ENCODE measurements at places on chromosomes 4 and X.

- no peak for DNase-seq
Measured at GRCh38 chr4:18689308-18690115, 668.0 kb upstream of the LCORL start.

GRCh38 chrX:124504111-124504983, 158.0 kb downstream of the SH2D1A start:
- DNase-seq = no peak

GRCh38 chr4:83054928-83055327, 19.9 kb downstream of the COPS4 start:
- no peak for DNase-seq

DNA sequence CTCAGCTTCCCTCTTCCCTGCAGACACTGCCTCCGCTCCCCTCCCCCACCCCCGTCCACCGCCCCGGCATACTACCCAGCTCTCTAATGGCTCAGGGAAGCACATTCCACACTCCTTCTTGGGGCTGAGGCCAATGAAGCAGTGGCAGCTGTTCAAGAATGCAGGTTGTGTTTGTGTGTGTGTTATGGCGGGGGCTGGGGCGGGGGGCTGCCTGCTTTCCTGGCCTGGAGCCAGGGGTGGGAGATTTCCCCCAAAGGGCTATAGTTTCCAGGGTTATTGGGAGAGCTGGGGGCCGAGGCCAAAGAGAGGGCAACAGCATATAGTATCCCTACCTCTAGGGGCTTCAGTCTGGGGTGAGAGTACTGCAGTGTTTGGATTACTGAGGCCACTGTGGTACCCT, 149.4 kb downstream of the EFNB1 start:
- DNase-seq = no peak

GRCh38 chr4:81397635-81398034, 74.1 kb downstream of the RASGEF1B start:
- DNase-seq = no peak

DNA sequence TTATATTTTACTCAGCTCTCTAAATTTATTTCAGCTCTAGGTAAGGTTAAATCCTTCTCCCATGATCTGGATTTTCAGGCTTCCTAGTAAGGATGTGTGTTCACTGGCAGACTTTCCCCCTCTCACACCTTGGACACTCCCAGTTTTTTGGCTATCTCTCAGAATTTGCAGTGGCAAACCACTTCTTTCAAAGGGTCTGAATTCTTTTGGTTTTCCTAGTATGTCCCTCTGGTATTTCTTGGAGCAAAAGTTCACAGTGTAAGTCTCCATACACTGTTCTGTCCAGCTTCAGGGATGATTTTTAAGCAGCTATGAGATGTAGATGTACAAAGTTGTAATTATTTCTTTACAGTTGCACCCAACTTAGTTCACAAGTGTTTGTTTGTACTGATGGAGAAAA, 653.8 kb upstream of the GALNT7 start:
- no peak for DNase-seq

GRCh38 chr4:72953571-72953970, 115.9 kb downstream of the COX18 start:
- DNase-seq = no peak

GRCh38 chr4:155881555-155881954, 15.5 kb upstream of the ASIC5 start:
- no peak for DNase-seq

GRCh38 chr4:63607169-63607872, 801.9 kb downstream of the TECRL start:
- no peak for DNase-seq

DNA sequence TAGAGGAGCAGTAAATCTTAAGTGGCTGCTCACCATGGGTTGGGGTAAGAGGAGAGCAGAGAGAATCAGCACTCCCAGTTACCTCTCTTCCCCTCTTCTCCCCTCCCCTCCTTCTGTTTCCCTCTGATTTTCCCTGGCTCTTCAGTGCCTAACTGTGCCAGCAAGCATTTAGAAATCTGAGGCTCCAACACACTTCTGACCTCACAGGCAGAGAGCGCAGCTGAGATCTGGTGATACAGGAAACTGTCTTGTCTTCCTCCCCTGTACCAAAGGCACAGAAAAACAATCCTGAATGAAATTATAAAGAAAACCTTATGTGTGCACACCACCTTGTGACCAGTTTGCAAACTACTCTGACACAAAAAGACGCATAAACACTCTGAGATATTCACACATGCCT, 82.4 kb upstream of the SMIM10 start:
- no peak for DNase-seq

- no peak for DNase-seq
Measured at GRCh38 chr4:182914357-182914756, 2.8 kb downstream of the DCTD start.

DNA sequence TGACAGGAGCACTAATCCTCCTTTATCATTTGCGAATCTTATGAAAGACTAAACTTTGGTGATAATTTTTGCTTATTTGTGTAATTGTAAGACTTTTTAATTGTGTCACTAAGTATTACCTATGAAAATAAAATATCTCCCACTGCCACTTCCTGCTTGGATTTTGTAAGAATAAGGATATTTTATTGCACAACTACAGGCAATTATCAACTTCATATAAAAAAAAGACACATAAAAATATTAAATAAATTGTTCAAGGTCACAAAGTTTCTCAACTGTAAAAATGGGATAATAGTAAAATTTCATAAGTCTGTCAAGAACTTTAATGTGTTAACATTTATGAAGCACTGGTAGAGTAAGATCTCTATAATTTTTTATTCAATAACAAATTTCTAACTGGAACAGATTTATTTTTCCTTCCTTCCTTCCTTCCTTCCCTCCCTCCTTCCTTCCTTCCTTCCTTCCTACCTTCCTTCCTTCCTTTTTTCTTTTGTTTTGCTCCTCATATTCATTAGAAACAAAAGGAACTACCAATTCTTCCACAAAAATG, 527.6 kb upstream of the FAM47C start:
- DNase-seq = no peak

DNA sequence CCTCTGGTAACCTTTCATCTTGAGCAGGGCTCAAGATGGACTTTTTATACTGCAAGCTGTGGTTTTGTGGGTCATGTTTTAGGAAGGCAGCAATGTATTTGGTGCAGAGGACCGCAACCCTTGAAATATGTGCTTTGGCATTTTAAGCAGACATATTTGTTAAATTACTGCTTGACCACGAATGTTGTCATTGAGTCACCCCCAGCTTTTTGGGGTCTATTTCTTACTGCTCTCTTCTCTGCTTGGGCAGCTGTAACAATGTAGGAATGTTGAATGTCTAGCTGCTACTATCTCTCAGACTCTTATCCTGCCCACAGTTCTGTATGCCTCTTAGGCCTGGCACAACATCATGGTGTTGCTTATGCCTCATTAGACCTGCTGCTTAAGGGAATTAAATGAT, 6.0 kb downstream of the RBPJ start:
- DNase-seq = no peak

- no peak for DNase-seq
Measured at GRCh38 chrX:21798677-21799219, 40.7 kb upstream of the MBTPS2 start.

DNA sequence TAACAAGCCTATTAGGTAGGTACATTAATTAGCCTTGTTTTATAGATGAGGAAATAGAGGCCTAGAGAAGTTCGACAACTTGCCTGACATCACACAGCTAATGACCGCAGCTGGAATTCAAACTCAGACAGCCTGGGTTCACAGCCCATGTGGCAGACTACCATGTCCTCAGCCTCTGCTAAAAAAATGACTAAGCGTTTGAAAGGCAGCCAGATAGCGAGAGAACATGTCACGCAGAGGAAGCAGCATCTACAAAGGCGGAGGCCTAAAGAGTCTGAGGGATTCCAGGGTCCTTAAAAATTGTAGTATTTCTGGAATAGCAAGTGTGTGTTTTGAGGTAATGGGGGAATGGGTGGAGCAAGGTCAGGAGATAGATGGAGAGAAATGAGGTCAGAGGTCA, 33.2 kb upstream of the BMP15 start:
- no peak for DNase-seq

GRCh38 chrX:119677654-119677981, 15.3 kb downstream of the SEPTIN6 start:
- DNase-seq = no peak

DNA sequence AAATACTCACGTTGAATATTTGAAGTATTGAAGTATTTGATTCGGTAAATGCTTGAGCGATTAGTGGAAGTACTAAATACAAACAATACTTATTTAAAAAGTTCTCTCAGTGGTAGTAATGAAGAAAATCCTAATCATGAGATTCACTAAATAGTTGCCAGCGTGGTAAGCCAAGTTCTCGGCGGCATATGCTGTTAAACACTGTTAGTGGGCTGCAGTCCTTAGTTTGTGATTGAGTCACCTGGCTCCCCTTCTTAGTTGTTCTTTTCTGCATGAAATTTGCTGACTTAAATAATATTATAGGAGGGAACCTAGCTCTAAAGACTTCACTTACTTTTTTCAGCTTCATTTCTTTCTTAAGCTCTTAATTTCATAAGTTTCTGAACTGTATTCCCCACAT, 51.4 kb downstream of the STIM2 start:
- no peak for DNase-seq

DNA sequence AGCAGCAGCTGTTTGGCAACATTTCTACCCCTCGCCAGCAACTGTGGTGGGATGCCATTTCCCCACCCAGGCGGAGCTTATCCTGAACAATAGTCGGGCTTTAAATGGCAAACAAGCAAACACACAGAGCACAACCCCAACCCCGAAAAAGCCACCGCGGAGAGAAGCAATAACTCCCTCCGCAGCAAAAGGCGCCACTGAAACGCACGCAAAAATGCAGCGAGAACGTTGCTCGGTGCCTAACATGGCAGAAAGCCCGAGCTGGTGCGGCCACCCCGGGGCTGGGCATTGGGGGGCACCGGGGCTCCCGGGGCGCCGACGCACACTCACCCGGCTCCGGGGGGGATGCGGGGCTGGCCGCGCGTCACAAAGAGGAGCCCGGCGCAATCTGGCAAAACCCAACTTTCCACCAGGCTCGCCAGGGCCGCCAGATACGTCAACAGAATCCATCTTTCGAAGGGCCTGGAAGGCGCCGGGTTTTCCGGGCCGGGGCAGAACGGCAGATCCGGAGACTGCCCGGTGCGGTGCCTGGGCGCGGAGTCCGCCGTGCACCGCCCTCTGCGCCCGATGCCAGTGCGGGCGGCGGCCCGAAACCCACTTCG, 818 bp downstream of the RAI2 start:
- DNase-seq = no peak

- DNase-seq = no peak
Measured at GRCh38 chr4:116866106-116866505, 219.3 kb downstream of the TRAM1L1 start.

GRCh38 chr4:16035843-16036242, 48.0 kb downstream of the PROM1 start:
- no peak for DNase-seq

- DNase-seq = no peak
Measured at GRCh38 chrX:77088233-77088632, 359.0 kb upstream of the FGF16 start.

DNA sequence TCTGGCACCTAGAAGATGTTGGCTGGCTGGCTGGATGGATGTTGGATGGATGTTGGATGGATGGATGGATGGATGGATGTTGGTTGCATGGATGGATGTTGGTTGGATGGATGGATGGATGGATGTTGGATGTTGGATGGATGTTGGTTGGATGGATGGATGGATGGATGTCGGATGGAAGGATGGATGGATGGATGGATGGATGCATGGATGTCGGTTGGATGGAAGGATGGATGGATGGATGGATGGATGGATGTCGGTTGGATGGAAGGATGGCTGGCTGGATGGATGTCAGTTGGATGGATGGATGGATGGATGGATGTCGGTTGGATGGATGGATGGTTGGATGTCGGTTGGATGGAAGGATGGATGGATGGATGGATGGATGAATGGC, 96.7 kb downstream of the PSAPL1 start:
- no peak for DNase-seq

DNA sequence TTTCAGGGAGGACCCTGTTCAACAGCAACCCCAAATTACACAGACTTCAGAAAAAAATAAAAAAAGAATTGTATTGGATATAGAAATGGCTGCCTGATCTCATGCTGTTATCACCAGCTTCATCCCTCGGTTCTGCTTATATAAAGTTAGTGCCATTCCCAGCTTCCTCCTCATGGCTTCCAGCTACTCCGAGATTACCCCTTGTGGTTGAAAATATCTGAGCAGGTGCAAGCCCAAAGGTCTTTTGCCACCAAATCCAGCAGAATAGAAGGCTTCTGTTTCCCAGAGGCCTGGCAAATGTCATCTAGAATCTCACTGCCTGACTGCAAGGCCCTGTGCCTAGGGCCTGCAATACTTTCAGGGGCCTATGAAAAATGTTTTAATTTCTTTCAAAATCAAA, 13.8 kb upstream of the HPGDS start:
- no peak for DNase-seq

DNA sequence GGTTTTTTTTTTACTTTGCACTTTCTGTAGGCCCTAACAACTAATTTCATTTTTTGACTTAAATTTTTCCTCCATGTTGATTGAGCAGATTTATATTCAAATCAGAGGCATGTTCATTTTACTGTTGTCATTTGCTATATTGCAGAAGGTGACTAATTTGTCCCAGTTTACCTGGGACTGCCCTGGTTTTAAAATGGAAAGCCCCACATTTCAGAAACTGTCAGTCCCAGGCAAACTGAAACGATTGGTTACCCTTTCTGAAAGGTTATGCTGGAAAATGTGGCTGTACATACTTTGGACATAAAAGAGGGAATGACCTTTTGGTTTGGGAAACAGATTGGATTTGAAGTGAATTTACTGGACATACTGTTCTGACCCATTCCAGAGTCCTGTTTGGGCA, 160.0 kb downstream of the SPCS3 start:
- no peak for DNase-seq

DNA sequence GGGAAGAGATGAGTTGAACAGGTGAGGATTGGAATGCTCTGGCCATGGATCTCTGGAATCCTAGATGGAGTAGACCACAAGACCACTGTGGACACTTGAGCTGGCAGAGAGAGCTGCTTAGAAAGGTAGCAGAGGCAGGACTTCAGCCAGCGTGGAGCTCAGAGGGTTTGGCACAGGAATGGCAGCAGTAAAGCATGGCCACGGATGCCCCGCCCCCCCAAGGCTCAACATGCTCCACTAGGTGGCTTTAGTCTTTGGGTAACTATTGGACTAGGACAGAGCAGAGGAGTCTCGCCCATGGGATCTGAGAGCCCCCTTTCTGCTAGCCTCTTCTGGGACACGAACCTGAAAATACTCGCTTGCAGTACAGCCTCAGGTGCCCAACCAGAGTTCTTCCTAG, 150.1 kb upstream of the NEIL3 start:
- no peak for DNase-seq

GRCh38 chr4:54723820-54724219, 66.1 kb downstream of the KIT start:
- no peak for DNase-seq

GRCh38 chr4:75229806-75230570, 284.2 kb downstream of the RCHY1 start:
- DNase-seq = no peak
